Fibroblast of skin of left quadriceps (primary cell): ENCODE measurements at places on chromosomes 4 and X.

GRCh38 chr4:113809311-113809710, 47.8 kb upstream of the CAMK2D start:
- no peak for DNase-seq

DNA sequence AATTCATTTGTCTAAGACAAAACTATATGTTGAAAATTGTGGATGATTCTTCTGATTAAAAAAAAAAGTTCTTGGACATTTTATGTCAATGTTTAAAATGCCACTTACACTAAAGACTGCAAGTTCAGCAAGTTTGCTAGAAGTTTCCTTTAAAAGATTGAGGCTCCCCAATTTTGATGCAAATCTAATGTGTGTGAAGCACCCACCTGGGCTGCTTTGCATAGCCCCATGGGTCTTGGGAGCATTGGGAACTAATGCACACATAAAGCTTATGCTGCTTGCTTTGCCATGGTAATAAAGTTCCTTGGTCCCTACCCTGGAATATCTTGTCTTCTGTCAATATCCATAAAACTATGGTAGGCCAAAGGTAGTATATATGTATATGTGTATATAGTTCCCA, 725.9 kb upstream of the GRID2 start:
- no peak for DNase-seq

- DNase-seq = no peak
Measured at GRCh38 chr4:167218022-167218608, 16.2 kb downstream of the SPOCK3 start.

DNA sequence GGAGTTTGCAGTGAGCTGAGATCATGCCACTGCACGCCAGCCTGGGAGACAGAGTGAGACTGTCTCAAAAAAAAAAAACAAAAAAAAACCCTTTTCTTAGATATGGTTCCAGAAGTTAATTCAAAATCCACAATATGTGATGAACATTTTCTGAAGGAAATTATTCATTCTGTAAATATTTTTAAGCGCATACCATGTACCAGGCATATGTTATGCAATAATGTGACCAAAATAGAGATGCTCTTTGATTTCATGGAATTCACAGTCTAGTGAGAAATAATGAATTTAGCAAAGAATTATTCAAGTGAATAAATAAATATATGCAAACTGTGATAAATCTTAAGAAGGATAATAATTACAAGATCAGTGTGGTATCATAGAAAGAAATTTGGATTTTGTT, 174.7 kb downstream of the GC start:
- no peak for DNase-seq

DNA sequence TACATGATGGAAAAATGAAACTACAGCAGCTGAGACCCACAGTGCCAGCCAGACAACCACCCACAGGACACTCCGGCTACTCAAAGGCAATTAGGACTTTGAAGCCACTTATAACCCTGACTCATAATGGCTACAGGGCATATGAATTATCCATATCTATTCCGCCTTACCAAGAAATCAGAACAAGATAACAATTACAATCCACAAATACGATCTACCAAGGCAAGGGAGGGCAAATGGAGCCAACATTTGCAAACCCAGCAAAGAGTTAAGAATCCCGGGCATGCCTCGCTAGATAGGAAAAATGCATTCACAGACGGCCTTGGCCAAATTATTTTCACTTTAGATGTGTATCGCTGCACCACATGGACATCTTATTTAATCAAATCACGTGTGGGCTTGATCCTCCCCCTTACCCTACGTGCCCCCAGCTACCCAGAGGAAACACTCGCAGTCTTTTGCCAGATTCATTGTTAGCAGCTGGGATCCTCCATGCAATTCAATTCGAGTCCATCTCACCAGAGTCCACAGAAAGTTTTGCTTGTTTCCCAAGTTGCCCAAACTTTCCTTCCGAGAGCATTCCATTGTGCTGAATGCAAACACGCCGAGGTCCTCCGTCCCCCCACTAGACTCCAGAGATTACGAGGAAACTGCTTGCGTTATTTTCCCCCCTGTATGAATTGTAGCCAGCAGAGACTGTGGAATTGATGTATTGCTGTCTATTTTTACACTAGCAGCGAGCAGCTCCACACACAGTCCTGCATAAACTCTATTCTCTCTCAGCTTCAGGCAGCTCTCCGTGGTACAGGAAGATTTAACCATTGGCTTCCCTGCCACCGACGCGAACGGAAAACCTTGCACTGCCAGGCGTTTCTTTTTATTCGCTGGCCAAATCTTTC, 1.2 kb downstream of the PPARGC1A start:
- peak; percentile 60 for DNase-seq

DNA sequence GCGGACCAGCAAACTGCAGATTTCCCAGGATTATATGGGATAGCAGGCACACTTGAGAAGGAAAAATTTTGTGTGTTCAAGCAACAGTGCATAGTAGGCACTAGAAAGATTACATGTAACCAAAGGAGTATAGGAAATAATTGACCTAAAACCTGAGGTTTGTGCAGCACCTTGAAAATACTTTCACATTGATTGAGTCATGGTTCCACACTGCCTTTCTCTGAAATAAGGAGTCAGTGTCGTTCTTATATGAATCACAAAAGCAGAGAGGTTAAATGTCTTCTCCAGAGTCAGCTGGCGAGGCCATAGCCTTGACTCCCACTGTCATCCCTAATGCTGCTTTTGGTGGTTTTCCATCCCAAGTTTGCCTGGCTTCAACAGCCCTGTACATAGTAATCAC, 138.9 kb downstream of the SOWAHB start:
- DNase-seq = no peak

DNA sequence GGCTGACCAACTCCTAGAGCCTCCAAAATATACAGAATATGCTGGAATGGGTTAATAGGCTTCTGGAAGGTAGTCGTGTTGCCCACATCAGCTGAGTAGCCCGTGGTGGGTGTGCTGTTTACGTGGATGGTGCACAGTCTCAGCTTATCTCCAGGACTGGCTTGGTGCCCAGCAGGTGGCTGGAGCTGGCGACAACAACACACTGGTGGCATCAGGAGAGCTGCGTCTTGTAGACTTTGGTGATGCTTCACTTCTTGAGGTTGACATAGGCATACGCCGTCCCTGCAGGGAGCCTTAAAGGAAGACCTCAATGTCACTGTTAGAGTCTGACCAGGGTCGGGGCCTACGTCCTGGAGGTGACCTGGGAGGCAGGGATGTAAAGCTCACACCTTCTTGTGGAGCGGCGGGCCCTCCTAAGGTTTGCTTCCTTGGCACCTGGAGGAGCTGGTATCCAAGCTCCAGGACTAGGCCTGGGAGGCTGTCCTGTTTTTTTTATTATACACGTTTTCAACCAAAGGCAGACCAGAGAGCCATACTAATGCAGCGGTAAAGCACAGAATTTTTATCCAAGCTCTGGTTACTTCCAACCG, 26.5 kb upstream of the RBMX start:
- DNase-seq = no peak
